Non-pigmented ciliary epithelial cell (primary cell): ENCODE measurements at places on chromosomes 7 and 10.

DNA sequence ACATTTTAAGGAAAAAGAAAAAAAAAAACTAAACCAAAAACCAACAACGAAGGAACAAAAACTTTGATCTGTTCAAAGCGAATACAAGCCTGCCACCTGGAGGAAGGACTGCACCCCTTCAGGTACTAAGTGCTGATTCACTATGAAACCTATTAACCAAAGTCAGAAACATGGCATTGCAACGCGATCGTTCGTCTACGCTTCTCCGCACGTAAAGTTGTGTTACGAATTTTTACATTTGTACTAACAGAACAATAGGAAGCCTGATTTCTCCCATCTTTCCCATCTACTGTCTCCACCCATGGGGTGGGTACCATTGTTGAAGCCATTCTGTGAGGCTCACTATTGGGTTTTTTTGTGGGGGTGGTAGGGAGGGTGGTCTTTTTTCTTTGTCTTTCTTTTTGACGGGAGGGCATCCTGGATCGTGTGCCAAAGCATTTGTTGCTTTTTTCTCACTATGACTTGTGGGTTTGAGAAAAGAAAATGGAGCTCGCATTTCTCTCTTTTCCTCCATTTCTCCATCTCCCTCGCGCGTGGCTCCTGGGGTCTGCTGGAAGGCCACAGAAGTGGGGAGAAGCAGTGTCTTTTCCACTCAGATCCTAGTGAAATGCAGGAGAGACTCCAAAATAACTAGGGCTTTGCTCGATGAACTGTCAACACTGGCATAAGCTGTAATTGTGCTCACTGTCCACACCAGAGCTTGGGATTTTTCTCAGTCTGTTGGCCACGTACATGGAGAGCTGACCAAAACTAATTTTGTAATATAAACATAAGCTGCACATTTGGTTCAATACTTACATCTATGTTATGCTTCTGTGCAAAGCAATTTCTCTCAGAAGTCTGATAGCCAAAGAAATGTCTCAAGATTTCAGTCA is 100.9 kb upstream of the YAE1 start:
- DNase-seq = peak; percentile 38

DNA sequence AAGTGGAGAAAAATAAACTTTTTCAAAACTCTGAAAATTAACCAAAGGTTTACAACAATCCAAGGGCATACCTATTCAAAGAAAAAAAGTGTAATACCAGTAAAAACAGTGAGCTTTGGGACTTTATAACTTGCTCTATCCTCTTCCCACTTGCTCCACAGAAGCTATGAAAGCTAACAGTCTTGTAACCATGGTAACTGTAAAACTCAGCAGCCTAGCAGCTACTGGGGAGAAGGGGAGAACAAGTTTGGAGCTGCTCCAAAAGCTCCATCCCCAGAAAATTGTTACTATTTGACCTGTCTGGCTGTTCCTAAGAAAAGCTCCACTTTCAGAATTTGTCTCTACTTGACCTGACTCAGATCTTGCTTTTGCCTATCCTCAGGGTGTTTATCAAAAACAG is 191.5 kb downstream of the OTUD1 start:
- DNase-seq = no peak

DNA sequence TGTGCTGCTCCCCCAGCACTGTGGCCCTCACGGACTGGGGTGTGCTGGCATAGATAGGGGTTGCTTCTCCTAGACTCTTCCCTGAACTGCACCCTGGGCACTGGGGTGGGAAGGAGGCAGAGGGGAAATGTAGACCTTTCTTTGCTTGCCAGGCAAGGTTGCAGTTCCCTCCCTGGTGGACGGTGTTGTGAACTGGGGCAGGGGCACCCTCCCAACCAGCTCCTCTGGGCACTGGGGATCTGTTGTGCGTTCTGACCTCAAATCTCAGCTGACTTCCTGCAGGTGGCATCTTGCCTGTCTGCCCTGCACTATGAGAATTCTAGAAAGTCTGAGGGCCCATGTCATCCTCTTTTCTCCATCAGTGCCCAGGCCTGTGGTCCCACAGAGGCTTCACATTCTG is 53.9 kb downstream of the ARHGAP22 start:
- no peak for DNase-seq

DNA sequence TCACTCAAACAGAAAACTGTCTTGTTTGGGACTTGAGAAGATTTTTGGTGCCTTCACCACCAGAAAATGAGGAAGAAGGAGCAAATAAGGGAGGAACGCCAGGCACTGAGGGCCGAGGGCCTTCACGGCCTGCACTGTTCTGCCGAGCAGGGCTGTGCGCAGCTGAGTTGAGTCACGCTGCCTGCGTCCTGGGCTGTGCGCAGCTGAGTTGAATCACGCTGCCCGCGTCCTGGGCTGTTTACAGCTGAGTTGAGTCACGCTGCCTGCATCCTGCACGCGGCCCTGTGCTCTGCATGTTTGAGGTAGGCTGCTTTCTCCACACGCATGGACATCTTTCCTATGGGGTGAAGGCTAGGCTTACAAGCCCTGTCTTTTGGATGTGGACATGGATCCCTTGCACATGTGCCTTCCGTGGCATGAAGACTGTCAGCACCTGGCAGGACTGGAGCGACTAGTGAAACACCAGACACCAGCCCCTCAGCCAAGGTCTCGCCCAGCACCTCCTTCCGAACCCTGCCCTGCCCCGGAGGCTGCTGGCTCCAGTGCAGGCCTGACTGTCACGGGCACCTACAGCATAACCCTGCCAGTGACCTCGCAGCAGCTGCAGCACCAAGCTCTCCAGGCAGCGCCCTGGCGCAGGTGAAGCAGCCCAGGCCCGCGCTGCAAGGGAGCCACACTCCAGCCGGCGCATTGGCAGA is 96.7 kb downstream of the HTR5A start:
- no peak for DNase-seq

DNA sequence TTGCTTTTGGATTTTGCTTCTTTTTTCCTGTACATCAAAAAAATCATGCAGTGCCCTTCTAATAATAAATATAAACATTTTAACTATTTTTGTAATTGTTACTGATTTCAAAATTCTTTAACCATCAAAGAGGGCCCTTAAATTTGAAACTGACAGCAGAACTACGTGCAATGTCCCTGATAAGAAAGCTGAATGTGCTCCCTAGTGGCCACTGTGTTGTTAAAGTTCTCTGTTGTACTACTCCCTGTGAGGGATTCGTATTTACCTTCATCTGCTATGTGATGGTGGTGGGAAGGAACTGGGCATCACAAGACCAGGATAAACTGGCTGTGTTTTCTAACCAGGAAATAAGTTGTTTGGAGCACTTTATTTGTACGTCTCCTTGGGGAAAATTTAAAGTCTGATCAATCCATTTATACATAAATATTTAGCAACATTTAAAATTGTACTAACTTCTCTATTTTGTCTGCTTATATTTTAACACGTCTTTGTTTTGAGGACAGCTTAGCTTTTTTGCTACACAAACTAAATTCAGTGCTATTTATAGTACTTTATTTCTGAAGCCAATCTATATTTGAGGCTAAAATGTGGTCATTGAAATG is 322.4 kb downstream of the HGF start:
- DNase-seq = peak; percentile 34

GRCh38 chr10:116146372-116147140 is 126.5 kb downstream of the GFRA1 start:
- DNase-seq = no peak

GRCh38 chr10:122494173-122494820 is 32.9 kb downstream of the HTRA1 start:
- no peak for DNase-seq

- DNase-seq = no peak
These were observed 247.0 kb downstream of the SORCS1 start for GRCh38 chr10:106917452-106918055.

GRCh38 chr7:156751319-156751718 is 110.7 kb downstream of the RNF32 start:
- DNase-seq = peak; percentile 87

GRCh38 chr7:123682690-123683089 is 27.0 kb downstream of the LMOD2 start:
- peak; percentile 44 for DNase-seq

DNA sequence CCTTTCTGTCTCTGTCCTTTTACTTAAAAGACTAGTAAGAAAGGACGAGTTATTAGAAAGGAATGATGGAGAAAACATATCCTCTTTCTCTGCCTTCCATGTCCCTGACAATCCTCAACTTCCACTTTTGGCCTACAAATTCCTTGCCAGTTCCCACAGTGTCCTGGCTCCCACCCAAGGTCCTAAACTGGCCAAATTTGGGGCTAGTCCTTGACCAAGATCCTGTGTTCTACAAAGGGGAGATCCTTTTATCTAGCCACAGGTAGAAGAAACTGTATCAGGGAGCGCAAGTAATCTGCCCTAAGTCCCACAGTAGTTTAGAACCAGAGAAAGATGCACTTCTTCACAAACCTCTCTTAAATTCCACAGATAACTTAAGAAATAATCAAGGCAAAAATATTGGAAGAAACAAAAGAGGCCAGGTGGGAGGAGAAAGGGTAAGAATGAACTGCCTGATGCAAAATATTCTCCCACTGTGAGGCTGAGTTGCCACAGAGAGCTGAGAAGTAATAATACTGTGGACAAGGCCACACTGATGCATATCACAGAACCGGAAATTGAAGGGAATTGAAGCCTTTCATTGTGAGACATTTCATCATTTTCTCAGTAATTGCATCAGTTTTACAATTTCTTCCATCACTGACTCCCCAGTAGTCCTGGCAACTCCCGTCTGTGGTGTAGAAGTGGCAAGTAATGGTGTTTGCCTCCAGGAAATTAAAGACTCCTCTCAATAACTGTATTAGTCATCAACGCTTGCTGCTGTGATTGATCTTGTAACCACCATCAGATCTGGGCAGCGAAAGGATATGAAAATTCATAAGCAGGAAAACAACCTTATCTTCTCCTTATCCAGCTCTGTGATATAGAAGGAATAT is 47.2 kb downstream of the DNAJC12 start:
- DNase-seq = no peak

GRCh38 chr7:2689343-2689847 is 1.4 kb downstream of the AMZ1 start:
- no peak for DNase-seq

- DNase-seq = no peak
These were observed 133.4 kb upstream of the ABCB5 start for GRCh38 chr7:20482071-20482470.

- no peak for DNase-seq
These were observed 66.2 kb upstream of the NME8 start for GRCh38 chr7:37782166-37782565.

DNA sequence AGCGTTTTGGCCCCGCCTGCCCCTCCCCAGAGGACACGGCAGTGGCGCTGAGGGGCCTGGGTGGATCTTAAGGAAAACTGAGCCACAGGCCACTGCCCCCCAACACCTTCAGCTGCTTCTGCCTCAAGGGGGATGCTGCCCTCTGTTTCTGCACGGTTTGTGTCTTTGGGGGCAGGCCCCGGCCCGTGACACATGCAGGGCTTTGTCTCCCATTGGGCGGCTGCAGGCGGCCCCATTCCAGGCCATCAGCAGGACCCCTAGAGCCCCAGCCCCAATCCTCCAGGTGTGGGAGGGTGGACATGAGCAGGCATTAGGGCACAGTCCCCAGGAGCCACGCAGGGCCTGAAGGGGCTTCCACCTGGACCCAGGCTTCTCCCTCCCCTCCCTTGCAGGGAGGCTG is 25.3 kb upstream of the PPP2R2D start:
- no peak for DNase-seq

DNA sequence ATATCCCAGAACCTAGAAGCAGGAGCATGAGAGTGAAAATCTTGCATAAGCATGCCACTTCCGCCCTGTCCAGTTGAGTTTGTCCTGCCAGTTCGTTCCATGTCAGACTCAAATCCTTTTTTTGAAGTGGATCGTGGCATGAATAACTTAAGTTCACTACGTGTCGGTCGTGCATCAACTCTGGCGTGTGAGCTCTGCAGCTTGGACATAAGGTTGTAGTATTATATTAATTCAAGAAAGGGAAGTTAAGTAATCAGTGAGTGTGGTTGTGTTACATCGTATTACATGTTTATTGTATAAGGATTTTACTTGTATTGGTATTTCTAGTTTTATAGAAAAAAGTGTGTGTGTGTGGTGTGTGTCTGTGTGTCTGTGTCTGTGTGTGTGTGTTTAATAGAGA is 23.0 kb downstream of the CDC123 start:
- no peak for DNase-seq

DNA sequence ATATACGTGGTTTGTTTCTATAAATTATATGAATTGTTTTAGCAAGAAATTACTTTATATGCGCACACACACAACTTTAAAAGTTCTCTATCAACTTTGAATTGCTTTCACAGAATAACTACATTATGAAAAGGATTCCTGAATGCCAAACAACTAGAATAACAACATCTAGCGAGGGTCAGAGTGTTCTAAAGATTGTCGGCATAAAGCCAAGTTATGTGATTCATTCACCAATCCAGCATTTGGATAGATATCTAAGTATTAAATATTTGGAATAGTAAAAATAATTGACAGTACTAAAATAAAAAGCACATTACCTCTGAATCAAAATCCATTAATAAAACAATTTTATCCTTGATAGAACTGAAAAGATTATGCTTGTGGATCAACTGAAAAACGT is 125.3 kb upstream of the AMPH start:
- DNase-seq = no peak

DNA sequence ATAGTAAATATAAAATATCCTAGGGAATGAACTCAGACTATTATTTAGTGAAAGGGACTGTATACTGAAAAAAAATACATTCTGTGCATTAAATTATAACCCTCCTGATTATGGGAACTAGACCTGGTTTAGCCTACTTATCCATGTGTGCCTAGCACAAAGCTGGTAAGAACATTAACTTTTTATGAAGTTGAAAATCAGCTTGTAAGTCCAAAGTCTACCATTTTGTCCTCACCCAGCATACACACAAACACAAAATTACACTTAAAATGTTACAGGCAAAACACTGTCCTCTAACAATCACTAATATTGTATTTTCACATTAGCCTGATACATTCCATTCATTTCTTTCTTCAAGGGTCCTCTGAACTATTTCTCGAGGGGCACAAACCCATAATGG is 19.9 kb upstream of the NEBL start:
- no peak for DNase-seq

GRCh38 chr10:102648889-102649796 is 4.9 kb downstream of the TRIM8 start:
- no peak for DNase-seq

- no peak for DNase-seq
These were observed 636.2 kb upstream of the LRRN3 start for GRCh38 chr7:110454713-110455112.

DNA sequence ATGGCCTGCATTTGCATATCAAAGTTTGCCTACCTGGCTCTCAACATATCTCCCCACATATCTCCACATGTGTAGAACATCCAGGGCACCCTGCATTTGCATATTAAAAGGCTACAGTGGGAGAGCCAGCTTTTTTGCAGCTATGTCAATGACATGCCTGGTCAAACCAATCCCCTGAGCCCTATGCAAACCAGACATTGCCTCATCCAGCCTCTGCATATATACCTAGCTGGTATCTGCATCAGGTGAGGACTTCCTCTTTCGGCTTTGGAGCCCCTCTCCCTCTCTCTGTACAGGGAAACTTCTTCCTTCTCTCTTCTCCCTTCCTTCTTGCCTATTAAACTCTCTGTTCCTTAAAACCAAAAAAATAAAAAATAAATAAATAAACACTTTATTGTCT is 142.7 kb upstream of the STEAP4 start:
- no peak for DNase-seq
